ENCODE measurements at places on chromosomes 13 and 19.

DNA sequence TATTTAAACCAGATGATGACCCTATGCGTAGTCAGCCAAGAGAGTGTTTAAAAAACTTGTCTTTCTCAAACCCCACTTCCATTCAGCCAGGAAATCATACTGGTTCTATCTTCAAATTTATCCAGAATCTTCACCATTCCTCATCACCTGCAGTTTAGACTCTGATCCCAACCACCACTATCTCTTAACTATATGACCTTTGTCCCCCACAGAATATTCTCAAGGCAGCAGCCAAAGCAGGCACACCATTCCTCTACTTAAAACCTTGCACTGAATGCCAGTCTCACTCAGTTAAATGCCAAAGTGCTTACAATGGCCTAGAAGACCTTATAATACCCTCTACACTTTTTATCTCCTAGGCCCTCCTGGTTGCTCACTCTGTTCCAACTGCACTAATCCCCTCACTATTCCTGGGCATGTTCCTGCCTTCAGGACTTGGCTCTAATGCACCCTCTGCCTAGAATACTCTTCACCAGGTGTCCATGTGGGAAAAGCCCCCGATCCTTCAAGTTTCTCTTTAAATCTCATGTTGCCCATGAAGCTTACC lies 10.1 kb downstream of the SUCLA2 start:
- DNase-seq, result no peak

- DNase-seq, result no peak
Observed at GRCh38 chr19:54451331-54451871, 2.4 kb downstream of the LENG8 start.

DNA sequence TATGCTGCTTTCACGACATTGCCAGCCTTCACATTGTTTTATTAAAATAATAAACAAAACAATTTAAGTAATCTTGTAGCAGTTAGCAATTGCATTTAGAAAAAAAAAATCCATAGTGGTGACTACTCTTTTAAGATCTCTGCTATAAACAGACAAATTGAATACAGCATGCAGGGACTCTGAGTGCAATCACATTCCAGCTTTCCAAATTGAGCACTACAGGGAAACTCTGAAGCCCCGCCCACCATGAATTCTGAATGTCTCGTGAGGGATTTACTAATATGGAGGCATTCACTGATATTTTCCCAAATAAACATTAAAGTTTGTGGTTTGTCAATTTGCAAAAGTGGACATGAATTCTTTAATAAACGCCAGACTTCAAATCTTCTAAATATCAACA lies 698.8 kb downstream of the LIG4 start:
- DNase-seq, result no peak

DNA sequence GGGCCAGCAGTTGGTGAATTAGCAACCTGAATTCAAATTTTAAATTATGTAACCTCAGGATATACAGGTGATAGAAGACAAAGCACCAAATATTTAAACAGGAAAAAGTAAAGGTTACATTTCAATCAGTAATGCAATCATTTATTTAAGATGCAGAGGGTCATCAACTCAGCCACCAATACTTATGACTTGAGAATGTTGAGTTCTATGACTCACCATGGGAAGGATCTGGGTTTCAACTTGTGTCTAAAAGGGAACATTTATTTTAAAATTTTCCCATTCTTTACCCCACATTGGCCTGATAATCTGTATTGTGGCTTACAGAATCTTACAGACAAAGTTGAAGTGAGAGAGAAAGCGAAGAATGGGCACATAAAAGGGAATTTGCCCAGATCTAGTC lies 418.0 kb downstream of the NDFIP2 start:
- no peak for DNase-seq

DNA sequence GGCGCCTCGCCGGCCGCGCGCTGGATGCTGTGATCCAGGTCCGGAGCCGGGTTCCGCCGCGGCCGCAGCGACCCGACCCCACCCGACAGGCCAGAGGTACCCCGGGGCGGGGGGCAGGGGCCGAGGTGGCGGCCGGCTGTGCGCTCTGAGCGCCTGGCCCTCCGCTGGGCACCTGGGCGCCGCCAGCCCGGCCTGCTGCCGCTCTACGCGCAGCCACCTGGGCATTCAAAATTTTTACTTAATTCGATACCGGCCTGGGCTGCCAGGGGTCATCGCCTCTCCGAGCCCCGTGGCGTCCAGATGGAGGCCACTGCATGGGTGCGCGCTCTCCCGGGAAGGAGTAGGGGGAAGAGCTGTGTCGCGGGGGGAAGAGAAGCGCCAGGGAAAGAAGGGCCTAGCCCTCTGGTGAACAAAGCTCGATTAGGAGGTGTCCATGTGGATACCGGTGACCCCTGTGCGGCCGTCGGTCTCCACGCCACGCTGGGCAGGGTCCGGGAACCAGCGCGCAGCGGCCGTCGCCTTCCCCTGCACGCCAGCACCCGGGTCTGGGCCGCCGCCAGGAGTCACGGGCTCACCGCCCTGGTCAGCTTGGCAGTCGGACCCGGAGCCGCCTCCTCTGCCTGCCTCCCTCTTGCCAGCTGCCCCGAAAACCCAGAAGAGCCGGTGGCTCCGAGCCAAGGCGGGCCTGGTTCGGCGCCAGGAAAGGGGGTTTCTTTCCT lies 666 bp downstream of the BIVM start:
- DNase-seq, result peak; percentile 14

DNA sequence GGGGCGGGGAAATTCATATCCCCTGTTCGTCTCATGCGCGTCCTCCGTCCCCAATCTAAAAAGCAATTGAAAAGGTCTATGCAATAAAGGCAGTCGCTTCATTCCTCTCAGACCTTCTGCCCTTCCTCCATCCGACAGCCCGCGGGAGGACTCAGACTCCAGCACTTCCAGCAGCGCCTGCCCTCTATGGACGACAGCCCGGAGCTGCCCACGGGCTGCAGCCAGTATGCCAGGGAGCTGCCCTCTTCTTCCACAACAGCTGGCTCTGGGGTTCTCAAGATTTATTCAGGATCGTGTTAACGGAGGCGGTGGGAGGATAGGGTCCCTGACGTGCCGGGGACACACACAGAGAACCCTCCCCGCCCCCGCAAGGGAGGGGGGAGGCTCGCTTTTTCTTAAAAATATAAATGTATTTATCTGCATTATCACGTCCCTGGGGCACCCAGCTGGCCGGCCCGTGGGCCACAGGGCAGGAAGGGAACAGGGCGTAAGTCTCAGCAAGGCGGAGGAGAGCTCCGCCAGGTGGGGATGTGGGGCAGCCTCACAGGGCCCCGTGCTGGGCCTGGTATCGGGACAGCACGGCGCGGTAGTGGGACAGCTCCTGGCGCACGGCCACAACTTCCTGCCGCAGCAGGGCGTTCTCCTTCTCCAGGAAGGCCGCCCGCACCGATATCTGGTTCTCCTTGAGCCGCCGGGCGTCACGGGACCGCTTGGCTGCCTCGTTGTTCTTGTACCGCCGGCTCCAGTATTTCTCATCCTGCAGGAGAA lies 6.7 kb downstream of the DBP start:
- no peak for DNase-seq

Data from AG08395 (cell line).